ENCODE measurements at places on chromosomes 2 and 18.

DNA sequence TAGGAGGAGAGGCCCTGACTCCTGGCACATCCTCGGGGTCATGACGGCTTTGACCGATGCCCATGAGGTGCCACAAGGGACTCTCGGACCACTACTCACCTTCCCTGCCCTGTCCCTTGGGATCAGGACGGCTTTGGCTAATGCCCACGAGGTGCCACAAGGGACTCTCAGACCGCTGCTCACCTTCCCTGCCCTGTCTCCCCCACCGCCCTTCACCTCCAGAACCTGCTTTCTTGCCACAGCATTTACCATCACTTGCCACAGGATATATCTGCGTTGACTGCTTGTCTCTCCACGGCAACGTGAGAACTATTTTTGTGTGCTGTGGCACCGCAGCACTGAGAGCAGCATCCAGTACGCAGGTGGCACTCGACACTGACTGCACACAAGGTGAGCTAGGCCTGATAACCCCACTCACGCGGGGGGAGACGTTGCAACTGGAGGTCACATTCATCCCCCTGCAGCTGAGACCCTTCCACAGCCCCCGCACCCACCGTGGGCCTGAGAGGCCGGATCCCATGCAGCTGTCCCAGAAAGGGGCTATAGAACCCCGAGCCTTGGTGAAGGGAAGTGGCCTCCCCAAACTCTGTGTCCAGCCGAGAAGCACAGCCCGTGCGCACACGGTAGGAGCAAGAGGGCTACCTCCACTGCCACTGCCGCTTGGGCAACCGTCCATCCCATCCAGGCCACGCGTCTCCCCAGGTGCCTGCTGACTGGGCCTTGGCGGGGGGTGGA, 47.5 kb downstream of the ANO7 start:
- DNase-seq: no peak

DNA sequence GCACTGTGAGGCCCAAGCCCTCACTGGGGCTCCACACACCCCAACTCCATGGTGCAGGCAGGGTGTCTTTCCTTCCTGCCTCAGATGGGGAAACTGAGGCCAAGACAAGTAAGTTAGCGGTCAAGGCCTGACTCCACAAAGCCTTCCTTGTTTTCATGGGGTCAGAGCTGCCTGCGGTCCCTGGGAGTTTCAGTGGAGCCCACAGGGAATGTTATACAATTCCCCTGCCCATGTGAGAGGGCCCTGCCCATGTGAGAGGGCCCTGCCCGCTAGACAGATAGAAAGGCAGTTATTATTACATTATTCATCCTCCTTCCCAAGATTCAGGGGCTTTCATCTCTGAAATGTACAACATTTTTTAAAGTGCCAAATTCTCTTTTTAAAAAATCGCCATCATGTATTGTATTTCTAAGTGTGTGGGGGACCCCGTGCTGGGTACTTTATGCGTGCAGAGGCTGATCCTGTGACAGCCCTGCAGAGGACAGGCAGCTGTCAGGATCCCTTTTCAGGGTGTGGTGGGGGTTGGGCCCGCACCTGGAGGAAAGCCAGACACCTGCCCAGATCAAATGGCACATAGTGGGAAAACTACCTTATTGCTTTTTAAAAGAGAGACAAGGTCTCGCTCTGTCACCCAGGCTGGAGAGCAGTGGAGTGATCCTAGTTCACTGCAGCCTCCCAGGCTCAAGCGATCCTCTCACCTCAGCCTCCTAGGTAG, 23.4 kb downstream of the FBLN7 start:
- DNase-seq: no peak

- DNase-seq: no peak
These were observed 138.1 kb downstream of the DTNA start for GRCh38 chr18:34848156-34848555.

DNA sequence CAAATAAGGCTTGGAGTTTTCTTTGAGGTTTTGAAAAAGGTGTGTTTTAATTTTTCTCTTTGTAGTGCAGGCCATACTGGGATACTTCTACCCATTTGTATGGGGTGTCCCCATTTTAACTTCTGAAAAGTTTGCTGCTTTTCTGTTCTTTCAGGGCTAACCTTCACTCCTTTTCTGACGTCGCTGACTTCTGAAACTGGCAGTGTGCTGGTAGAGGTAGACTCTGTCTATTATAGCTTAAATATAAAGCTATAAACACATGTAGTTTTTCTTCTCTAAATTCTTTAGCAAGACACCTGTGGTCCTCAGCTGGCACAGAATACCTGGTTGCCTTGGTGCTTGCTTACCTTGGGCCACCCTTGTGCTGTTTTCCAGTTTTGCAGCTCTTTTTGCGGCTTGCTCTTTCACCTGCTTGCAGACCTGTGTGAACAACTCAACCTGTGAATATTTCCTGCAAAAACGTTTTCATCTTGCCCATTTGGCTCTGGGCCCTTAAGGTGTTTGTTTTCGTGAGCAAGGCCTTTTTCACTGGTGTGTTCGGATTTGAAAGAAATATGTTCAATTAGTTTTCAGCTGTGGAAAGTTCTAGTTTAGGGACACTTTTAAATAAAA, 42.2 kb downstream of the PHLPP1 start:
- DNase-seq: no peak

GRCh38 chr2:110221938-110222337, 9.6 kb upstream of the MTLN start:
- no peak for DNase-seq

DNA sequence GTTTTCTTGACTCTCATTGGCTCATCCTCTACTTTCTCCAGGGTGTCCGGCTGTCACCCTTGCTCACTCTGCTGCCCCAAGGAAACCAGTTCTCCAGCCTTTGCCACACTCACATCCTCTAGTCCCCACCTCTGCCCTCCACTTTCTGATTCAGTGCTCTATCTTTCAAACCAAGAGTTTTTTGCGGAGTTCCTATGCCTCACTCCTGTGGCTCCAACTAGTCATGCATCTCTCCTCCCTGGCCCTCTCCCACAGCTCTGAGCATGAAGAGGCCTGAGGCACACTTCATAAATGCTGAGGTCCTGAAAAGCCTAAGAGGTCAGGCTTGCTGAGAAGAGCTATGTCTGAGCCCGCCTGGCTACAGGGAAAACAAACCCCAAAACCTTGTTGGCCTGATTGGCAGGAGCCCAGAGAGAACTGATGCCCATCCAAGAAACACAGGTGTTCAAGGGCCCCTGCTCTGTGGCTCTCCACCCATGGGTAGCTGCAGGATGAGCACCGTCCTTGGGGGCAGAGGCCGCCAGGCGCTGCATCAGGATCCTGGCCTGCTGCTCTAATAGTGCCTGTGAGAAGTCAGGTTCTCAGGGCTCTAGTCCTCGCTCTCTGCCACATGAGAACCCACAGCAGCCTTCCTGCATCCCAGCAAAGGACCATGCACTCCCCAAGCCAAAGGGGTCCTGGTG, 42.1 kb downstream of the HS1BP3 start:
- DNase-seq: no peak

DNA sequence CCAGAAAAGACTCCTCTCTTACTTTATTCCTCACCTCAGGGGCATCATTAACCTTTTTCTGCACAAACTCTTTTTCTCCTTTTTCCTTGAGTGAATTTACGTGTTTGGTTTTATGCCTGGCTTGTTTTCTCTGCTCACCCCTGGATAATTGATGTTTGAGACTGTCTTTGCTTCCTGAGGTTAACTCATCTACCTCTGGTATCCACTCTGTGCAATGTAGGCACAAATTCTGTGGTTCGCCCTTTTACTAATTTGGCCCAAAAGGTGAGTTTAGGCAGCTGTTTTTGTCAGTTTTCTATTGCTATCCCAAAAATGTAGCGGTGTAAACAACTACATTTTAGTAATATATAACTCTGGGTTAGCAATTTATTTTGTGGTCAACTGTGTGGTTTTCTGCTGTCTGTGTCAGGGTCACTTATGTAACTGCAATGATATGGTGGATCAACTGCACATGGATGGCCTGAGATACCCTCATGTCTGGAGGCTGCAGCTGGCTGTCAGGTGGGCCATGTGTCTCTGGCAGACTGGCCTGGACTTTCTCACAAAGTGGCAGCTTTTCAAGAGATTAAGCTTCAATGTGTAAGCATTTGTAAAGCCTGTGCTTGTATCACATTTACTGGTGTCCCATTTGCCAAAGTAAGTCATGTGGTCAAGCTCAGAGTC, 329.7 kb downstream of the FSIP2 start:
- DNase-seq: no peak

DNA sequence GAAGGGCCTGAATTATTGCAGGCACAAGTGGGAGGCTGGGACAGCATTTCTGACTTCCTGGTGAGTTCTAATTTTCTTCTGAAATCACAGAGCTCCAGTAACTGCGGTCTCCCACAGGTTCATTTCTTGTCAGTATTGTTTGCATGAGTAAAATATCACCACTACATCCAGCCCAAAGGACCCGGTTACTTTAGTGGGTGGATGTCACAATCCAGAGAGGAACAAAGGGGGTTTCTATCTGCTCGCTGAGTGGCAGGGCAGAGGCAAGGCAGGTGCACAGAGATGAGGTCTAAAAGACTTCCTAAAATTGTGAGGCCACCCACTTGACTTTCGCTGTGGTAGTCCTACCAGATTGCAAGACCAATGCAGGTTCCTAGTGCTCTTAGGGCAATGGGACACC, 800.4 kb upstream of the ID2 start:
- no peak for DNase-seq

DNA sequence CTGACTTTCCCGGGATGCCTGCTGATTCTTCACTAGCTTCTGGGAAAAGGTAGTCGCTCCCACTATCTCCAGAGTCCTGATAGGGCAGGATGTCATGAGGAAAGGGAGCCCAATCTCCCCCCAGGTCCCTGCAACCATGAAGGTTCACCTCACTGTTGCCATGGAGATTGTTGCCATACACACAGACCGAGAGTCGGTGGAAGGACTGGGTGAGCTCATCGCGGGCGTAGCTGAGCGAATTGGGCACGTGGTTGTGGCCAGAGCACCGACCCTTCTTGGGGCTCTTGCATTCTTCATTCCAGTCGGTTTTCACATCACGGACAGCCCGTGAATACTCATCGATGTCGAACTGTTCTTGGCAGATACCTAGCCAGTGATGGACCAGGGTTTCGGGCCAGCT, 97.4 kb downstream of the MEP1B start:
- no peak for DNase-seq

DNA sequence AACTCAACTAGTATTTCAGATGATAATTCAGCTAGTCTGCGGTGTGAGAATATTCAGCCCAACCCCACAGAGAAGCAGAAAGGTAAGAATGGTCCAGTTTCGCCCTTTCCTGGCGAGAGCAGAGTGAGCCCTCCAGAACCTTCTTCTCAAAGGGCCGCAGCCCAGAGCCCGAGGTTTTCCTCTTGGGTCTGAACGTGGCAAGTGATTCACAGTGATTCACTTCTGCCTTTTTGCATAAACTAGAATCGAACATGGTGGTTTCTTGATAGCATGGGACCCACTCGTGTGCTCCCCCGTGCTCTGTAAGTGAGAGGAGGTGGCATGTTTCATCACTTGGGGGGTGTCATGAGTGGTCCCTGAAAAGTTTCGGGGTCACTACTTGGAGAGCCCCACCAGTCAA, 24.2 kb downstream of the TRAF3IP1 start:
- DNase-seq: no peak

GRCh38 chr2:208407667-208408066, 1.1 kb downstream of the PTH2R start:
- no peak for DNase-seq

DNA sequence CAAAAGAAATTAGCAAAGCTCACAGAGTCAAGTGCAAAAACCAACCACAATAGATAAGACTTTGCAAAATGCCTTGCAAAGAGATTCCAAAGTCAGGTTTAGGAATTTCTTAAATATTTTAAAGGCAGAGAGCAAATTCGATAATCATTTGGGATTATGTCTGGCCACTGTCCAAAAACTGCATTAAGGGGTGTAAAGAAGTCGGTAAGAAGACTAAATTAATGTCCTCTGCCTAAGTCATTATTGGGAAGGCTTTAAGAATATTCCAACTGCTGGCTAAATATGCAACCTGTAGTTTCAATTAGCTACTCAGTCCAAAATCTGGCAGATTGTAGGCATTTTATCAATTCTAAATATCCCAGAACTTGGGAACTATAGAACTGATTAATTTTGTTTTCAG, 13.7 kb upstream of the LRP1B start:
- no peak for DNase-seq

GRCh38 chr2:197103363-197103762, 176.9 kb upstream of the PGAP1 start:
- no peak for DNase-seq

DNA sequence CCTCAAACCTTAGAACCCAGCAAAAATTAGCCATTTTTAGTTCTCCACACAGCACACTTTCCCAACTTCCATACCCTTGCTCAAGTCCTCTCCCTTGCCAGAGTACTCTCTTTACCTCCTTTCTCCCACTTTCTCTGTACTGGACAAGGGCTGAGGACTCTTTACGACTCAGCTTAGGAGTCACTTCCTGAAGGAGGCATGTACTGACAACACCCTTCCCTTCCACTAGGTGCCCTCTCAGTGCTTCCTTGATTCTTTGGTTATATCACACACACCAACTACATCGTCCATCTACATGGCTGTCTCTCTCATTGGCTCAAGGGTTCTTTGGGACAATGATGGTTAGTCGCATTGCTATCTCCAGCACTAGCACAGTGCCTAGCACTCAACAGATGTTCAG, 5.2 kb upstream of the C18orf63 start:
- DNase-seq: peak; percentile 27

DNA sequence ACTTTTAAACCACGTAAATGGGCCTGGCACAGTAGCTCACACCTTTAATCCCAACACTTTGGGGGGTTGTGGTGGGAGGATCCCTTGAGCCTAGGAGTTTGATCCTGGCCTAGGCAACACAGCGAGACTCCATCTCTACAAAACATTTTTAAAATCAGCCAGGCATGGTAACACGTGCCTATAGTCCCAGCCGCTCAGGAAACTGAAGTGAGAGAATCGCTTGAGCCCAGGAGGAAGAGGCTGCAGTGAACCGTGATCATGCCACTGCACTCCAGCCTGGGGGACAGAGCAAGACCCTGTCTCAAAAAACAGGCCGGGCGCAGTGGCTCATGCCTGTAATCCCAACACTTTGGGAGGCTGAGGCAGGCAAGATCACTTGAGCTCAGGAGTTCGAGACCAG, 12.2 kb downstream of the ROCK1 start:
- no peak for DNase-seq

DNA sequence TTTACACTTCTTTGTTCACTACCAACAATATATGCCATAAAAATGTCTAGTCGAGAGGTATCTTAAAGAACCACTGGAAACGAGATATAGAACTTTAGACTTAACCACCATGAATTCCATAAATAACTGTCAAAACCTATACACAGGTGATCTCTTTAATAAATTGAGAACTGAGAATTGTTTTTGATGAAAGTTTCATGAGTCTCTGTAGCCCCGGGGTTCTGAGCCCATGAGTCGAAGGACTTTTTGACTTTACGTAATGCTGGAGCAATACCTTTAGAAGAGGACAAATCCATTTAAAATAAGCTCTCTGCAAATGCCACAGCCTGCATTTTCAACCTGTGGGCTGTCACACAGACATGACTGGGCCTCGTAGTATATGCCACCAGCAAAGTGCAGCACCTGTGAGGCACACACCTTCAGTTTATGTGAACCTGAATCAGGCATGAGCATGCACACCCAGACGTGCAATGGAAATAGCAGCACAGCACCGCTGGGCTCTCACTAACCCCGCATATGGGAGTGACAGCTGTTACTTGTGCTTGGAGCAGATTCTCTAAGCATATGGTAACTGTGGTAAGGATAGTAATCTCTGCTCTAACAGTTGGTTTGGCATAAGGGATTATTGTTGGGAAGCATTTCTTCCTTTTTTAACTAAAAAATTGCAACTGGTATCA, 383.2 kb downstream of the SOCS6 start:
- DNase-seq: peak; percentile 21

- no peak for DNase-seq
These were observed 48.0 kb upstream of the ATP6V1B1 start for GRCh38 chr2:70887550-70888246.

All from CD4-positive, alpha-beta T cell treated with Interferon alpha-2 for 1 hour (primary cell).